ENCODE measurements at places on chromosomes 12 and 14. TPM values are rescaled to one million over a fixed set of nuclear protein-coding genes. Genes with fewer than 3 reads are reported as not detected.

MUCL1 gene
- not detected for total RNA-seq

LYSET gene
- total RNA-seq = 15.4 TPM

HOXC10 gene
- not detected for total RNA-seq

MARCHF9 gene
- total RNA-seq = 26.7 TPM

MSI1 gene
- 0.16 TPM for total RNA-seq

LAG3 gene
- total RNA-seq = 5.2 TPM

KRT82 gene
- not detected for total RNA-seq

GYS2 gene
- not detected for total RNA-seq

PRIM1 gene
- total RNA-seq = 29.8 TPM

DIO2 gene
- total RNA-seq = not detected

ZNF641 gene
- total RNA-seq = 8.1 TPM

DNAJC22 gene
- 0.19 TPM for total RNA-seq

ABCB9 gene
- total RNA-seq = 4.9 TPM

C3AR1 gene
- total RNA-seq = 0.10 TPM

TMTC1 gene
- total RNA-seq = 0.93 TPM
